ENCODE measurements at places on chromosomes 7 and 10.

GRCh38 chr7:1544178-1544895 is 11.7 kb downstream of the TMEM184A start:
- DNase-seq = no peak

GRCh38 chr10:77168161-77168560 is 469.4 kb downstream of the KCNMA1 start:
- no peak for DNase-seq

DNA sequence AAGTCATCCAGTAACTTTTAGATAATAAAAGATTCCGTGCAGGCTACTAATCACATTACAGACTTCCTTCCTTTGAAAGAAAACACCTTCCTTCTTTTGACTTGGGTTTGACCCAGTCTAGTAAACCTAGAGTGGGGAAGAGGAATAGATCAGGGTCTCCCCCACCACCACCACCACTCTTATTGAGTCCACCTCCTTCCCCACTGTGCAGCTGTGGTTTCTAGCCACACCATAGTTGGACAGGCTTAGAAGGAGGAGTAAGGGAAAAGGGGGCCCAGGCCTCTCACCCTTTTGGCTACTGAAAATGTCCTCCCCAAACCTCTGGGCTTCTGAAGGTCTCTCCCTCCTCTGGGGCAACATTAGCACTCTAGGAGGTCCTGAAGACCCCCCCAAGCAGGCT is 372.7 kb downstream of the CALN1 start:
- no peak for DNase-seq

- no peak for DNase-seq
Measured at GRCh38 chr10:127262606-127263005, 66.2 kb upstream of the INSYN2A start.

GRCh38 chr7:39294022-39294421 is 272.2 kb upstream of the YAE1 start:
- no peak for DNase-seq

- no peak for DNase-seq
Measured at GRCh38 chr10:11602919-11603523, 8.4 kb downstream of the USP6NL start.

- DNase-seq = no peak
Measured at GRCh38 chr7:118657391-118658005, 433.0 kb downstream of the ANKRD7 start.

GRCh38 chr7:4738711-4739527 is 36.5 kb upstream of the AP5Z1 start:
- no peak for DNase-seq

GRCh38 chr10:5645944-5646617 is 20.3 kb downstream of the ASB13 start:
- no peak for DNase-seq

GRCh38 chr10:130816116-130816901 is 495.2 kb downstream of the TCERG1L start:
- no peak for DNase-seq

- DNase-seq = no peak
Measured at GRCh38 chr7:112193915-112194502, 12.2 kb downstream of the DOCK4 start.

DNA sequence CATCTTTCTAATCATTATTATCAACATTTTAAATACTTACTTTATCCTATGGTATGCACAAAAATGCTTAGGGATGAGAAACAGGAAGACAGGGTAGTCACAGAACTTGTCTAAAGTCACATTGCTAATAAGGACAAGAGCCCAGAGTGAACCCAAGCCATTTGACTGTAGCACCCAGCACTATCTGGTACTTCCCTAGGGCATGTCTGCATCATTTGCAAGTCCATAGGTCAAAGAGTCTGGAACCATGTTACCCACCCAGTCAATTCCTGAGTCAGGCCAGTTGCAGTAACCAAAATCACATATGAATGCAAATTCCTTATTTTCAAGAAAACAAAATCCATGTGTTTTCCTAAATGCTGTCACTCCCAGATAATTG is 19.1 kb downstream of the ASAH2 start:
- DNase-seq = no peak

- no peak for DNase-seq
Measured at GRCh38 chr10:131002031-131002861, 309.3 kb downstream of the TCERG1L start.

- no peak for DNase-seq
Measured at GRCh38 chr10:4596951-4597350, 229.1 kb upstream of the AKR1E2 start.

- DNase-seq = no peak
Measured at GRCh38 chr10:95850791-95851190, 57.0 kb upstream of the CC2D2B start.

DNA sequence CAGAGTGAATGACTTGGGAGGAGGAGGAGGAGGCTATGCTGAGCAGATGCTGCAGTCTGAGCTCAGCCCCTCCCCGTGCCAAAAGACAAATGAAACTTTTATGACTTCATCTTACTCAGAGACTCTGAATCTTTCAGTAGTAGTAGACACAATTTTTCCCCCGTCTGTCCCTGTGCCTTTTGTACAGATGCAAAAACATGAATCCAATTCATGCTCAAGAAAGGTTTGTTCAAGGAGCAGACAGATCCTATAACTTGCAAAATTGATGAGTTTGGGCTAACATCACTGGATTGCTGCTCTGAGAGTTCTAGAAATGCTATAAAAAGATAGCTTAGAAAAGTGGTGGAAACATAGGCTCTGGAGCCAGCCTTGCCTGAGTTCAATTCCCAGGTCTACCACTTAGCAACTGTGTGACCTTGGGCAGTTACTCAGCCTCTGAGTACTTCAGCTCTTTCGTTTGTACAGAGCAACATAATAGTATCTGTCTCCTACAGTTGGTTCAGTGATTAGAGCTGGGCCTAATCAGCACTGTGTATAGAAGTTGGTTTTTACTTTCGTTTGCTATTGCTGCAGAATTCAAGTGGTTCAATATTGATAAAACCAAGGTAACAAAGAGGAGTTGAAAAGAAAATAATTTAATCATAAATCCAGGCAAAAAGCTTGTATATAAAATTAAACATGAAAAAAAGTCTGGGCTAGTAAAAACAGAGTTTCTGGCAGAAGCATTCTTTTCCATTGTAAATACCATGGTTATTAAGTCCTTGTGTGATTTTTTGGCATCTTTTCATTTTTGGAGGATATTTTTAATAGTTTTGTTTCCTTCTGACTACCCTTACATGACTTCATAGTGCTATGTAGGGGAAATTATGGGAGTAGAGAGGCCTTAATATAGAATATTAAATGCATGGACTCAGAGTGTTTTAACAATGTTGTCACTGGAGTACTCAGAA is 174.2 kb upstream of the ZNF32 start:
- no peak for DNase-seq

- DNase-seq = no peak
Measured at GRCh38 chr7:85010306-85010705, 176.6 kb downstream of the SEMA3D start.

- DNase-seq = no peak
Measured at GRCh38 chr7:108045669-108046068, 42.7 kb upstream of the LAMB1 start.

DNA sequence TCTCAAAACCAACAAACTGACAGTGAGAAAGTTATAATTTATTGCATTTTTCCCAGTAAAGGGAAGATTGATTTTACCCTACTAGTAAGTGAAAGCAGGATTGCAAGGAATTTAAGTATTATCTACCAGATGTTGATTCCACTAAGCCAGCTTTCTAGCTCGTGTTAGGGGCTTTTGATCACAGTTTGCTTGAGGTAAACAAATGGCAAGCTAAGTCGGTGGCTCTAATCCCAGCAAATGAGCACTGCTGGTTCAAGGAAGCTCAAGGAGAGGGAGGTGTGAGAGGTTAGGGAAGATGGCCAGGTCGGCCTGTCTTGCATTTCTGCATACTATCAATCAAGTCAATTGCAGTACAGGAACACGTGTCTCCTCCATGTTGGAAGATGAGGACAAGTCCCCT is 448.7 kb upstream of the POM121L12 start:
- DNase-seq = no peak

DNA sequence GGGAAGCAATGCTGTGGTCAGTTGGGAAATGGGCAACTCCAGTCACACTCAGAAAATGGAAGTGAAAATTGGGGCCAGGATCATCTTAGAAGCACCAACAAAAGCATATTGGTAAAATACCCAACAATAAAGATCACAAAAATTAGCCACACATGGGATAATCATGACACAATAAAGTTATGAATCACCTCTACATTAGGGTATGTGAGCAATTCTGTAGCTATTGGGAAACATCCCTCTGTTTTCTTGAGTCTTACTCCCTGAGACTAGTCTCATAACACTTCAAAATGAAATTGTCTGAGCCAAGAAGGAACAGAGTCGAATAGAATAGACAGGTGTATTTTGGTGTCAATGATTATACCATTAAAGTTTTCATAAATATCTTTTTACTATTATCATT is 178.3 kb downstream of the DYNC1I1 start:
- DNase-seq = no peak

GRCh38 chr7:240887-241421 is 48.6 kb downstream of the FAM20C start:
- no peak for DNase-seq

- DNase-seq = no peak
Measured at GRCh38 chr7:48004638-48005037, 24.3 kb downstream of the SUN3 start.

DNA sequence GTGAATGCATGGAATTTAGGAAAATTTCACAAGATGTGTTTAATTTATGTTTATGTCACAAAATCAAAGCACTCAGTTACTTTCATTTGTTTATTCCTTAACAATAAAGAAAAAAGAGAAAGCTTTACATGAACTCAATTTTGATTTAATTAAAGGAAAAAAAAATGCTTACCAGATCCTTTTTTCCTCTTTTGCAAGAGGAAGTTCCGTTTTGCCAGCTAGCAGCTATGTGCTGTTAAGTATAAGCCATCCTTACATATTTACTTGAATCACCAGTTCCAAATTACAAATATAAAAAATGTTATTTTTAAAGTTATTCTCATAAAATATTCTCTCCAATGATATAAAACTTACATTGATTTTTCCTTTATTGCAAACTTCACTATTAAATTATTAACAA is 12.7 kb downstream of the MRC1 start:
- no peak for DNase-seq

- no peak for DNase-seq
Measured at GRCh38 chr7:25091176-25091575, 33.9 kb downstream of the CYCS start.

DNA sequence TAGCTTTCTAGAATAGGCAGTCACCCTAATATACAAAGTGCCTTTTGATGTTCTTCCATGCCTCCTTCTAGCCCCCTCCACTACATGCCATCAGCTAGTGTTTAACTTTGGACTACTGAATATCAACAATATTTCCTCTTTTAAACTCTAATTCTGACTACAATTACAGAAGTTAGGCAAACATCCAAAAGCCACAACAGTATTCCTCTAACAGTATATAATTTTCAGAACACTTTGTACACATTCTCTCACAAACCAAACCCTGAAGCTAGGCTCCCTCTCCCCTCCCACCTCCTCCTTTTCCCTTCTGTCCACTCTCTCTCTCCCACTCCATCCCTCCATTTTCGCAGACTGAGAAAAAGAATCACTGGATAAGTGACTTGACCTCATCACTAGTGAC is 59.7 kb downstream of the CPEB3 start:
- no peak for DNase-seq

- no peak for DNase-seq
Measured at GRCh38 chr7:26534649-26535482, 243.2 kb downstream of the SNX10 start.

GRCh38 chr7:90686146-90686545 is 90.0 kb downstream of the CDK14 start:
- DNase-seq = no peak

GRCh38 chr7:99374111-99375064 is at the start of gene ARPC1B:
Gene ARPC1B, plus strand, starts transcription at chr7:99374730. Its CDS starts 10,985 bp downstream, at chr7:99385715.
- DNase-seq = no peak

- no peak for DNase-seq
Measured at GRCh38 chr10:129440722-129441316, 26.2 kb upstream of the MGMT start.

DNA sequence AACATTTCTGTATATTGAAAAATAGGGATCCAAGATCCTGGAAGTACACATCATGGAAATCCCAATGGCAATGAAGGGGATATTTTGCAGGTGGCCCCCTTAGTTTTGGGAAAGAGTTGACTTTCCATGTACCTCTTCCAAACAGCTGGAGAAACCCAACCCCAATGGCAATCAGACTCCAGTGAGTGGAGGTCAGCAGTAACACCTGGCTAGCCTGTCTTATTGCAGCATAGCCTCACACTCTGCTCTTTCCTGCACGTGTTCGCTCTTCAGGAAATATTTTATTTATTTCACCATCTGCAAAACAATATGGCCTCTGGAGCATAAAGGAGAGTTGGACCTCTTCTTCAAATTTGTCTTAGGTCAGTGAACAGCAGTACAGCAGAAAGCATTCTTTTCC is 340.0 kb upstream of the NRP1 start:
- DNase-seq = peak; percentile 83

DNA sequence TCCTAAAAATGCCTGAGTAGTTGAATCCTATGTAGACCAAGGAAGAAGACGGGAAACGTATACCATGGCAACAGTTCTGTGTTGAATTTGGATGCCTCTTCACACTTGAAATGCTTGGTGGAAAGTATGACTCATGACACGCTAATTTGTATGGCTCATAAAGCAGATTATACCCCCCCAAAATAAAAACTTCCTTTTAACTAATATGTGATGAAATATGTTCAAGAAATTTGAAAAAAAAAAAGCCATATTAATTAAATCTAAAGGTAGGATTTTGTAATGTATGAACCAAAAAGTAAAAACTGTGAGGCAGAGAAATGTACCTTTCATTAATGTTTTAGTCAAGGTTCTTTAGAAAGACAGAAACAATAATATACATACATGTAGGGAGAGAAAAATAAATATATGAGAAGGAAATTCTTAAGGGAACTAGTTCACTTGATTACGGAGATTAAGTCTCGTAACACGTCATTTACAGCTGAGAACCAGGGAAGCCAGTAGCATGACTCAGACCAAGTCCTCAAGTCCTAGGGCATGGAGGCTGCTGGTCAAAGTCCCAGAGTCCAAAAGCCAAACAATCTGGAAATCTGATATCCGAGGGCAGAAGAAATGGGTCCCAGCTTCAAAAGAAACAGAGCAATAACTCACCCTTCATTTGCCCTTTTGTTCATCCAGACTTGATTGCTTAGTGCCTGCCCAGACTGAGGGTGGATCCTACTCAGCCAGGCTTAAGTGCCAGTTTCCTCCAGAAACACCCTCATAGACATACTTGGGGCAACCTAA is 485.1 kb downstream of the SEMA3D start:
- DNase-seq = no peak

DNA sequence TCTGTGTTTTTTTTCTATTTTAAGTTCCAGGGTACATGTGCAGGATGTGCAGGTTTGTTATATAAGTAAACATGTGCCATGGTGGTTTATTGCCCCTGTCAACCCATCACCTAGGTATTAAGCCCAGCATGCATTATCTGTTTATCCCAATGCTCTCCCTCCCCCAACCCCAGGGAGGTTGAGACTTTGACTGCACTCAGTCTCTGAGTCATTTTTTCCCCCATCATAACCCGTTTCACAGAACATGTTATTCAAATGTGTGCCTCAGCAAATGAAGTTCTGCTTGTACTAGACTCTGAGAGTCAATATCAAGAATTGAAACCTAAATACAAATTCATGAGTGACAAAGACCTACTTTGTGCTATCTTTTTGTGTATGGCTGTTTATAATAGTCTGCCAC is 70.0 kb upstream of the CYP26C1 start:
- DNase-seq = no peak
